ENCODE measurements at places on chromosomes 3 and 15. TPM values are rescaled to one million over a fixed set of nuclear protein-coding genes. Genes with fewer than 3 reads are reported as not detected.

PROS1 gene
- total RNA-seq: 60.3 TPM

CACNA1D gene
- total RNA-seq: 97.5 TPM

HCLS1 gene
- total RNA-seq: 12.2 TPM

VPS33B gene
- 6.7 TPM for total RNA-seq

GRCh38 chr15:68561901-68562300 lies 16.9 kb upstream of the CORO2B start:
- no peaks in the 10 kb centered on the region for H3K36me3 ChIP-seq
- H3K4me1 ChIP-seq: no peaks in the 10 kb centered on the region

GRCh38 chr15:71538181-71538580 lies 272.2 kb upstream of the NR2E3 start:
- DNase-seq: no peak
- H3K4me3 ChIP-seq: no peak overlapping the region

- H3K4me1 ChIP-seq: no peaks in the 10 kb centered on the region
- H3K36me3 ChIP-seq: no peaks in the 10 kb centered on the region
- no peak for DNase-seq
- no peak overlapping the region for H3K4me3 ChIP-seq
Observed at GRCh38 chr15:28115871-28116270, 16.8 kb upstream of the OCA2 start.

DNA sequence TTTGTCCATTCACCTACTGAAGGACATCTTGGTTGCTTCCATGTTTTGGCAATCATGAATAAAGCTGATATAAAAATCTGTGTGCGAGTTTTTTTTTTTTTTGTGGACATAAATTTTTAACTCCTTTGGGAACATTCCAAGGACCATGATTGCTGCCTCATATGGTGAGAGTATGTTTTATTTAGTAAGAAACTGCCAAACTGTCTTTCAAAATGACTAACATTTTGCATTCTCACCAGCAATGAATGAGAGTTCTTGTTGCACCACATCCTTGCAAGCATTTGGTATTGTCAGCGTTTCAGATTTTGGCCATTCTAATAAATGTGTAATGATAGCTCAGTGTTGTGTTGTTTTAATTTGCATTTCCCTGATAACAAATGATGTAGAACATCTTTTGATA lies 12.7 kb downstream of the TMEM108 start:
- no peak overlapping the region for H3K27ac ChIP-seq
- H3K27me3 ChIP-seq: no peaks in the 10 kb centered on the region
- H3K36me3 ChIP-seq: no peaks in the 10 kb centered on the region
- DNase-seq: no peak

Measured in uterus (tissue), 4 donors.